ENCODE measurements at places on chromosomes 5 and 9.

GRCh38 chr5:141611289-141611688, 7.5 kb downstream of the DIAPH1 start:
- DNase-seq = no peak

GRCh38 chr5:10936081-10936855, 175.2 kb upstream of the DAP start:
- DNase-seq = no peak

- no peak for DNase-seq
Measured at GRCh38 chr9:105299190-105299854, 54.9 kb downstream of the SLC44A1 start.

- DNase-seq = no peak
Measured at GRCh38 chr9:114969269-114969668, 38.9 kb upstream of the TNFSF8 start.

DNA sequence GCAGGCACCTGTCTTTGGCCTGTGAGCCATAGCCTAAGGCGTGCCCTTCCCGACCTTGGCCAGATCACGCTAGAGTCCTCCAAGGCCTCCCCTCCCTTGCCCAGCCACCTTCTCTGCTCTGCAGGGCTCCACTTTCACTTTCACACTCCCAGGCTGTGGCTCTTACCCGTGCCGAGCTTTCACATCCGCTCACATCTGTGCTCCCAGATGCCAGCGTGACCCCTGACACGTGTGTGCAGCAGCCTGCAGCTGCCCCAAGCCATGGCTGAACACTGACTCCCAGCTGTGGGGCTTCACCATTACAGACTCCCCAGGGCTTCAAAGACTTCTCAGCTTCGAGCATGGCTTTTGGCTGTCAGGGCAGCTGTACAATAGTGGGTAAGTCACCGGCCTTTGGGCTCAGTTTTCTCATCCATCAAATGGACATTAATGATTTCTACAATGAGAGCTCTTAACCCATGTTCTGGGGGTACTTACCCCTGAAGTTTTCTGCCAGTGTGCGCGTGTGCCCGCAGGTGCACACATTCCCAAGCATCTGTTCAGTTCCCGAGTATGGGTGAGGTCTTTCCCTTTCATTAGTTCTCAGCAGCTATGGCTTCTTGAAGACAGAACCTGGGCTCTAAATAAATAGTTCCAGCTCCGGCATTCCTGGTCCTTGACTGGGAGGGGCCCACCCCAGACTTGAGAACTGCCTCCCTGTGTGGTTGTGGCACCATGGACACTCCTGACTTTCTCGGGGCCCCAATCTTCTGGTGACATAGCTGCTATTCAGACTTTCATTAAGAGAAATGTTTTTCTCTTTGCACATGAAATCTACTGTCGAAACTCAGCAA, 118.6 kb downstream of the RGS3 start:
- DNase-seq = peak; percentile 41

- no peak for DNase-seq
Measured at GRCh38 chr5:39902626-39903025, 477.8 kb upstream of the DAB2 start.

DNA sequence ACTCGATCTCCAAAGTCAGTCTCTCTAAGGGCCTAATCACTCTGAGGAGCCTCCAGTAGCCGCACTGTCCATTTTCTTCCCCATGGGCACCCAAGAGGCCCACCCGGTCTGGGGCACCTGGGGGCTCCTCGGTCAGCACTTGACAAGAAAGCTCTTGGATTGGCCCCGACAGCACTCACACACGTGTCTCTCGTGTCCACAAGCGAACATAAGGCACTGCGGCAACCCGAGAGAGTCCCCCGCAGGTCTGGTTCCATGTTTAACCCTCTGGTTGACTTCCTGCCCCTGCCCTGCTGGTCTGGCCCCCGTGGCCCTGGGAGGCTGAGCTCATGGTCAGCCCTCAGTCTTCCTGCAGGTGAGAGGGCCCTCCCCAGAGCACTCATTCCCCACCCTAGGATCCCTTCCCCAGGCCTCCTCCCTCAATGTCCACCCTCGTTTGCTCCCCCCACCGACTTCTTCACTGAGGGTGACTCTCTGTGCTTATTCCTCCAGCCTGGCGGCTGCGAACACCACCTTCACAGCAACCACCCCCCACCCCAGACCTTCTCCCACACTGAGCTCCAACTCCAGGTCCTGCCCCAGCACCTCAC, 16.3 kb upstream of the LRRC14B start:
- no peak for DNase-seq

Measured in activated CD4-positive, alpha-beta T cell treated with anti-CD3 and anti-CD28 coated beads for 24 hours (primary cell).